ENCODE measurements at places on chromosomes 7 and 10.

- no peak for DNase-seq
Observed at GRCh38 chr10:97736403-97736901, 476 bp upstream of the ZFYVE27 start.

DNA sequence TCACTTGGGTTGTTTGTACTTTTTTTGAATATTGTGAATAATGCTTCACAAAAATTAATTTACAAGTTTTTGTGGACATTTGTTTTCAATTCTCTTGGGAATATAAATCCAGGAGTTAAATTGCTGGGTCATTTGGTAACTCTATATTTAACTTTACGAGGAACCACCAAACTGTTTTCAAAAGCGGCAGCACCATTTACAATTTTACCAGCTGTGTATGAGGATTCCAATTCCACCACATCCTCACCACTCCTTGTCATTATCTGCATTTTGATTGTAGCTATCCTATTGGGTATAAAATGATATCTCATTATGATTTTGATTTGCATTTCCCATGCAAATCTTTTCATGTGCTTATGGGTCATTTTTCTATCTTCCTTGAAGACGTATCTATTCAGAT, 4.0 kb upstream of the NUDT13 start:
- DNase-seq, result no peak

DNA sequence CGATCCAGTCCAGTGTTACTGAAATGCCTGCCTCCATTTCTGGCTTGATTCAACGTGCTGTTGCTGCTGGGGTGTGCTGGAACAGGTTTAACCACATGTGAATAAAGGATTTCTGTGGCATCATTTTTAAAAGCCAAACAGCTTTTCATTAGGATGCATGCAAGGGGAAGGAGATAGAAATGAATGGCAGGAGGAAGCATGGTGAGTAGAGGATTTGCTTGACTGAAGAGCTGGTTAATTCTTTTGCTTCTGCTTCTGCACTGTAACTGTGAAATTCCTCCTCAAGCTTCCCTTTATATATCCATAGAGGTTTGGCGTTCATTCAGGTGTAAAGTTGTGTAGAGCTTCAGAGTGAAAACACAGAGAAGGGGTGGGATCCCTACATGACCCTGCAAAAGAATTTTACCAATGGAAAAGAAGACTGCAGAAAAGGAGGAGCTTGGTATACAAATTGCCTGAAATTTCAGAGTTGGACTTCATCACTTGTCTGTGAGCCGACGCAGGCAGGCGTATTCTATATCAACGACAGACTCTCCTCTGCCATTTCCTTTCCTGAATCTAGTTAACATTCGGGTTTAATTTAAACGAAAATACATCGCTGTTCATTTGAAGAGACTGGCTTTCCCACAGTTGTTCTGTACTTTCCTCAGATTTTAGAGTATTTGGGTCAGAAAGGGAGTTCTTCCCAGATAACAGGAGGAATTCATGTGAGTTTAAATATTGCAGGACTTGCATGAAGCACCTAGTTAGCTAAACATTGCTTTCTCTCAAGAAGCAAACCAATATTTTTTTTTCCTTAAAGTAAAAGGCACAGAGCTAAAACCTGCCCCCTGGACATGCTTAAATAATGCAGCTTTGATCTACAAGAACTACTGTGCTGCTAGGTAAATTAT, at the start of gene SOSTDC1:
TSS of gene SOSTDC1 (minus strand) at position 270 of the 893 bp plus-strand sequence. CDS start at position 200, 70 bp downstream.
- no peak for DNase-seq

DNA sequence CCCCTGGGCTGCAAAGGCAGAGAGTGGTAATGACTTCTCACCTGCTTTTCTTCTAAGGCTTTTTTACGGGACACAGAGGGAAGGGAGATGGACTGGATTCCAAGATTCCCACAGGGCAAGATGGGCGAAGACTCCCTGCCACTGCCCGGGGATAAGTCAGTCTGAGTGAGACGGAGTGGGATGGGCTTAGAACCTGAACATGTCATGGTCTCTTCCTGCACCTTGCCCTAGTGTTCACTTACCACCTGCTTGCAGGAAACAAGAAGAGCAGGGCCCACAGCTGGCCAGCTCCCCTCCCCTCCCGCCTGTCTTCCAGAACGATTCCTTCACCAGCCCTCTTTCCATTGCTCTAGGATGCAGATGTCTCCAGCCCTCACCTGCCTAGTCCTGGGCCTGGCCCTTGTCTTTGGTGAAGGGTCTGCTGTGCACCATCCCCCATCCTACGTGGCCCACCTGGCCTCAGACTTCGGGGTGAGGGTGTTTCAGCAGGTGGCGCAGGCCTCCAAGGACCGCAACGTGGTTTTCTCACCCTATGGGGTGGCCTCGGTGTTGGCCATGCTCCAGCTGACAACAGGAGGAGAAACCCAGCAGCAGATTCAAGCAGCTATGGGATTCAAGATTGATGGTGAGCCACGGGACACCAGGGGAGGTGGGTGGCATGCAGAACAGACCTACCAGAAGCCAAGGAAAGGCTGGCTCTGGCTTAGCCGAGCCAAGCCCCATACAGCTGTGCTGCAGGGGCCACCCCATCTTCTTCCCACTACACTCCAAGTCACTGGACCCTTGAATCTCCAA, 1.3 kb downstream of the SERPINE1 start:
- no peak for DNase-seq

DNA sequence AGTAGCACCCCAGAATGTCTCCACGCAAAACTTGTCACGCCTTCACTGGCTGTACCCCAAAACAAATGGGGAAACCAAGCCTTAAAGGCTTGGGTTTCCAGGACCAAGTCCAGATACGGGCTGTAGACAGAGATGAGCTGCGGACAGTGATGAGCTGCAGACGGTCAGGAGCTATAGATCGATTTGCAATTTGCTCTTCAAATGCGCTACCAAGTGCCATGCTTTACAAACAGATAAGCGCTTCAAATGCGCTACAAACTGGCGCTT, 658 bp upstream of the SGCE start:
- DNase-seq, result no peak

DNA sequence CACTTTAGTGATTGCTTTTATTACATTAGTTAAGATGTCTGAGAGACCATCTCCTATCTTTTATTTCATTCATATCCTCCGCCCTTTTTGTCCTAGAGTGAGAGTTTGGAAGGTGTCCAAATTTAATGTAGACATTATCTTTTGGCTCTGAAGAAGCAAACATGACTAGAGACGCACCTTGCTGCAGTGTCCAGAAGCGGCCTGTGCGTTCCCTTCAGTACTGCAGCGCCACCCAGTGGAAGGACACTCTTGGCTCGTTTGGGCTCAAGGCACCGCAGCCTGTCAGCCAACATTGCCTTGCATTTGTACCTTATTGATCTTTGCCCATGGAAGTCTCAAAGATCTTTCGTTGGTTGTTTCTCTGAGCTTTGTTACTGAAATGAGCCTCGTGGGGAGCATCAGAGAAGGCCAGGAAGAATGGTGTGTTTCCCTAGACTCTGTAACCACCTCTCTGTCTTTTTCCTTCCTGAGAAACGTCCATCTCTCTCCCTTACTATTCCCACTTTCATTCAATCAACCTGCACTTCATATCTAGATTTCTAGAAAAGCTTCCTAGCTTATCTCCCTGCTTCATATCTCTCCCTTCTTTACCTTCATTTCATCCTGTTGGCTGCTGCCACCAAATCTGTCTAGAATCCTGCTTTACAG, 10.4 kb upstream of the CLCN1 start:
- DNase-seq, result peak; percentile 46

- no peak for DNase-seq
Observed at GRCh38 chr10:3761021-3761686, 23.9 kb downstream of the KLF6 start.

DNA sequence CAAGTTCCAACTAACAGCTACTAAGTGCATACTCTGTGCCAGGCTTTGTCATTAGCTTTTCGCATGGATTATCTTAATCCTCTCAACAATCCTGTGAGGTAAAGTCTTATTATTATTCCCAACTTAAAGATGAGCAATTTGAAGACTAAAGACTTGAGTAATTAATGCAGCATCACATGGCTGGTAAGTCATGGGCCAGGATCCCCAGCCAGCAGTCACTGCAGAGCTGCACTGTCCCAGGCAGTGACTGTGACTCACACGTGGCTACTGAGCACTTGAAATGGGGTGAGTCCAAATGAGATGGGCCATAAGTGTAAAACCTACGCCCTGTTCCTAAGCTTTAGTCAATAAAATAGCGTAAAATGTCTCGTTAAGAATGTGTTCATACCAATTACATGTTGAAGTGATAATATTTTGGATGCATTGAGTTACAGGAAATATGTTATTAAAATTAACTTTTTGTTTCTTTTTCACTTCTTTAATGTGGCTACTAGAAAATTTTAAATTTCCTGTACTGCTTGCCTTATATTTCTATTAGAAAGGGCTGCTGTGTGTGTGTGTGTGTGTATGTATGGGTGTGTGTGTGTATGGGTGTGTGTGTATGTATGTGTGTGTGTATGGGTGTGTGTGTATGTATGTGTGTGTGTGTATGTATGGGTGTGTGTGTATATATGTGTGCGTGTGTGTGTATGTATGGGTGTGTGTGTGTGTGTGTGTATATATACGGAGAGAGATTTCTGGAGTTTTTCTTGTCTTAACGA, 756.3 kb downstream of the AUTS2 start:
- DNase-seq, result no peak

- DNase-seq, result no peak
Observed at GRCh38 chr10:128109707-128110106, 16.5 kb downstream of the MKI67 start.

GRCh38 chr7:81776161-81776560, 6.3 kb upstream of the HGF start:
- no peak for DNase-seq

- no peak for DNase-seq
Observed at GRCh38 chr7:19919261-19920095, 146.1 kb upstream of the TMEM196 start.

- no peak for DNase-seq
Observed at GRCh38 chr7:2936891-2937580, 92.9 kb upstream of the GNA12 start.

DNA sequence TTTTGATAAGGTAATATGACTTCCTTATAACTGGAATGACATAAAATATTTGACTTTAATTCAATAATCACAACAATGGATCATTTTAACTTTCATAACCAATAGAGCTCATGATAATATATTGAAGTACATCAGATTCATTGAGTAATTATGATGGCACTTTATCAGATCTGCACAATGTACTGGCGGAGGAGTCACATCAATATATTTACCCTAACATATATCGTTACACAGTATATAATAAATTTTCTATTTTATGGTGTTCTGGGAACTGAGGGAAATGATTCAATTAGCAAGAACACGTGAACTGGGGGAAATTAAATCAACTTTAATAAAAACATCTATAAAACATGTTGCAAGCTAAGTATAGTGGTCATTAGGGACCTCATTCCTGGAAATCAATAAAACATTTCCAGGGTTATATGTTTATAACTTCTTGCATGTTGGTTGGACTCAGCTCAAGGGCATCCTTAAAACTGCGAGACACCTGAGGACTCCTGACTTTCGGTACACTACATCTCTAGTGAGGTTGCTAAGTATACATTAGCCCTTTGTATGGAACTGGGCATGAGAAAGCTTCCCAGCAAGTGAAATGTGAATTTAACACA, 254.0 kb downstream of the KCND2 start:
- DNase-seq, result no peak

DNA sequence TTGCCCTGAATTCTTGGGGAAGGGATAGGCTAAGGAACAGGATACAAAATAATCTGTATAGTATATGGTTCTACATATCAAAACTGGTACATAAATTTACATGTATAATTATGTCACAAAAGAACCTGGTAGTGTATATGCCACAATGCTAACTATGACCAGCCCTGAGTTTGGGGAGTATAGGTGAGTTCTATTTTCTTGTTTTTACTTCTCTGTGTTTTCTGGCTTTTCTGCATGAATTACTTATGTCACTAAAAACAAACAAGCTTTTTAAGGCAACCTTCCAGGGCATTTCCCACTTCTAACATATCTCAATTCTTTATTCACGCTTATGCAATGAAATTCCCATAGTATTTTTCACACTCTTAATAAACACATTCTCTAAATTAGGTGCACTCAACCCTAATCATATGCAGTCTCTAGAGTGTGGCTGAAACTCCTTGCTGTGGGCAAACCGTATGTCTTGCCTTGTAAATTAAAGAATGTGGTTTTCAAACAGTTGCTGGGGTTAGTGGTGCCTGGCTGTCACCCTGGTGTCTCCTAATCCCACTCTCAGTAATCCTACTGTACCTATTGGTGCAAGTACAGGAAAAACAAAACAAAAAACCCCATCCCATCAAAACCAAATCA, 14.0 kb upstream of the INSIG1 start:
- DNase-seq, result no peak

DNA sequence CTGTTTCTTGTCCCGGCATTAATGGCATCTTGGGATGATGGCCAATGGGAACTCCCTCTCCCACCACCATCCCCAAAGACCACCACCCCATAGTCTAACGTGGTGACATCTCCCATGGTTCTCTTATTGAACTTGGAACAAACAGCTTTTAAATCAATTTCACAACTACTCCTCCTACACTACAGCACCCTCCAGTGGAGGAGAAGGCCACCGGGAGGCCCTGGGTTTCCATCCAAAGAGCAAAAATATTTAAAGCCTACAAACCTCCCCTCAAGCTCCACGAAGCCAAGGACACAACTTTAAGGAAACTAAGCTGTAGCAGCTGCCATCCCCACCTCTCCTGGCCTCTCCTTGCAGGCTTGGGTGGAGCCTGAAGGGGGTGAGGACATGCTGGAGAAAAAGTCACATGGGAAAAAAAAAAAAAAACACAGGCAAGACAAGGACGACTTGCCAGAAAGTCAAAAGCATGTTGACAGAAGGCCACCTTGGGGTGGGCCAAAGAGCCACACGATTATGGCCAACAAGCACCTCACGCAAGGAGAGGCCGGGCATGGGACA, 94.0 kb upstream of the LANCL2 start:
- no peak for DNase-seq

- no peak for DNase-seq
Observed at GRCh38 chr10:77542710-77543259, 94.8 kb downstream of the KCNMA1 start.

- no peak for DNase-seq
Observed at GRCh38 chr7:76315364-76315763, 12.9 kb downstream of the HSPB1 start.

DNA sequence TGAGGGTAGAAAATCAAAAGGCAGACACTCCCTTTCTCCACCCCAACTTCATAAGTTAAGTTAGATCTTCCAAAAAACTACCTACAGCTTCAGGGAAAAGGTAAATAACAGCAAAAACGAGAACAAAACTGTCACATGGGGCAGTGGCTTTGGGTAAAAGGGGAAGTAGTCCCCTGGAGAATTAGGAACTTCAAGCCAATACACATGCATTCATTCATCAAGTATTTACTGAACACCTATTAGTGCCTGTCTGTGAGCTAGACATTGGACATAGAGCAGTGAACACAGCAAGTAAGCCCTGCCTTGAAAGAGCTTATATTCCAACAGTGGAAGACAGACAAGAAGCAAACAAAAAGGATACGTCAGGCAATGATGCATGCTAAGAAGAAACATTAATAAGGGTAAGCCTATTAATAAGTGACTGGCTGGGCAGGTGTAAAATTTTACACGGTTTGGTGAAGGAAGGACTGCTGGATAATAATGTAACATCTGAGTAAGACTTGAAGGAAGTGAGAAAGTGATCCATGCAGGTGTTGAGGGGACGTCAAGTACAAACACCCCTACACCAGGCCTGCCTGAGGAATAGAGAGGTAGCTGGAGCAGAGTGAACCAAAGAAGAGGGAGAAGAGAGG, 69.6 kb upstream of the RAPGEF5 start:
- no peak for DNase-seq
